ENCODE measurements at places on chromosomes 13 and 19.
A peak's percentile ranks its signal among the peaks of the same experiment; 100 is the strongest.

DNA sequence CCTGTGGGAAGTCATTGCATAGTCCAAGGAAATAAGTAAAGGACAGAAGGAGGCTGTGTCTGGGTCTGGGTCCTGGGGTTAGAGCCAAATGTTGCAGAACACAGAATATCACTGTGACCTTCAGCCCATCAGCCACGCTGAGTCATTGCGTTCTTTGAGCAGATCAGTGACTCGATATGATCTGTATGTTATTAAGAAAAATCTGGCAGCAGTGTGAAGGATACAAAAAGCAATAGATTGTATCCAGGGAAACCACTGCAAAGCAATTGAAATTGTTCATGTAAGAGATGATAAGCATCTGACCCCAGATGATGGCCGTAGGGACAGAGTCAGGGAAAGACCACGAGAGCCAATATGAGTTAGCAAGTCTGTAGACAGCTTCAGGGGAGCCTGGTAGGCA is 1575.1 kb upstream of the SLC10A2 start:
- no peak for DNase-seq

DNA sequence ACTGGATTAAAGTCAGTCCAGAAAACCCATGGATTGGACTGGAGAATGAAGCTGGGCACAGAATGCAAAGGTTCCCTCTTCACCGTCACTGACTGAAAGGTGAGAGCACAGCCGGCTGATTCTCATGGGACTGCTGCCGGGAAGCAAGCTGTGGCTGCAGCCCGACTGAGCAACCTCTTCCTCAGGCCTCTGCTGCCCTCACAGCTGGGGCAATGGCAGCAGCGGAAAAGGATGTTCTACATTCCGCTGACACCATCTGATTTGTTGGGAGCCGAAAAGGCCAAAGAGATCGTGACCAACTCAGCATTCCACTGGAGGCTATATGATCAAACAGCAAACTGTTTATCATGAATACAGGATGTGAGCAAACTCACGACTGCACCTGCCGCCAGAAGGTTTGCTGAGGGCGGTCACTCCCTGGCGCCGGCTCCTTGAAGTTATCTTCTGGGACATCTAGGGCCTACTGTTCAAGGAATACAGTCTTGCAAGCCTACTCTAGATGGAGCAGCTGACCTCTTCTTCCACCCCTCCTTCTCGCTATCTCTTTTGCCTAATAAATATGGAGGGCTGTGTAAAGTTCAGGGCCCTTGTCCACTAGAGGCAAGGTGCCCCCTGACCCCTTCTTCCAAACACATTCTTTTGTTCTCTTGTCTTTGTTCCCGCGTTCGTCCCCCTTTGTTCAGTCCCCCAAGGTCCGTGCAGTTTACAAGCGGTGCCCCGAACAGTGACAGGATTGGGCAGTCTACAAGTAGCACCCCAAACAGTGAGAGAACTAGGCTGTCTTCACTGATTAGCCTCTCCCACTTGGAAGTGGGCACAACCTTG is 19.6 kb upstream of the SIGLEC6 start:
- DNase-seq = no peak

GRCh38 chr13:28128926-28129325 is 9.4 kb upstream of the PAN3 start:
- DNase-seq = no peak

DNA sequence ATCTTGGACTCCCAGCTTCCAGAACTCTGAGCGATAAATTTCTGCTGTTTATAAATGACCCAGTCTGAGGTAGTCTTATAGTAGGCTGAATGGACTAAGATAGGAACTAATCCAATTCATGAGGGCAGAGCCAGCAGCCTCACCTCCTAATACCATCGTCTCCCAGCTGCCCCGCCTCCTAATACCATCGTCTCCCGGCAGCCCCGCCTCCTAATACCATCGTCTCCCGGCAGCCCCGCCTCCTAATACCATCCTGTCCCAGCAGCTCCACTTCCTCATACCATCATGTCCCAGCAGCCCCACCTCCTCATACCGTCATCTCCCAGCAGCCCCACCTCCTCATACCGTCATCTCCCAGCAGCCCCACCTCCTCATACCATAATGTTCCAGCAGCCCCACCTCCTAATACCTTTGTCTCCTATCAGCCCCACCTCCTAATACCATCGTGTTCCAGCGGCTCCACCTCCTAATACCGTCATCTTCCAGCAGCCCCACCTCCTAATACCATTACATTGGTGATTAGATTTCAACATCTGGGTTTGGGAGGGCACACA is 2.4 kb upstream of the ARGLU1 start:
- peak; percentile 70 for DNase-seq

DNA sequence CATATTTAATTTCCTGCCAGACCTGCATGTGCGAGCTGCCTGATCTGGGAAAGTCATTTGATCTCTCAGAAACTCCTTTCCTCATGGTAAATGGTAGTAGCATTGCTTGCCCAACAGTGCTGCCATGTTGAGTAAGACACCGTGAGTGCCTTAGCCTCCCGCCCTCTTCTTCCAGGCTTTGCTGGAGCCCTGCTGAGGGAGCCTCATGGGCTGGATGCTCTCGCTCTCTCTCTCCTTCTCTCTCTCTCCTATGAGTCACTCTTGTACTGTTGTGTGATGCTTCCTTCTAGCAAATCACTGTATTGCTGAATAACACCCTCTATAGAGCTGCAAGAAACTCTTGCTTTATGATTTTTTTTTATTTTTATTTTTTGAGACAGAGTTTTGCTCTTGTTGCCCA is 365.5 kb downstream of the UQCRFS1 start:
- DNase-seq = no peak

- DNase-seq = no peak
These were observed 82.6 kb downstream of the PCDH9 start for GRCh38 chr13:67147342-67148133.

DNA sequence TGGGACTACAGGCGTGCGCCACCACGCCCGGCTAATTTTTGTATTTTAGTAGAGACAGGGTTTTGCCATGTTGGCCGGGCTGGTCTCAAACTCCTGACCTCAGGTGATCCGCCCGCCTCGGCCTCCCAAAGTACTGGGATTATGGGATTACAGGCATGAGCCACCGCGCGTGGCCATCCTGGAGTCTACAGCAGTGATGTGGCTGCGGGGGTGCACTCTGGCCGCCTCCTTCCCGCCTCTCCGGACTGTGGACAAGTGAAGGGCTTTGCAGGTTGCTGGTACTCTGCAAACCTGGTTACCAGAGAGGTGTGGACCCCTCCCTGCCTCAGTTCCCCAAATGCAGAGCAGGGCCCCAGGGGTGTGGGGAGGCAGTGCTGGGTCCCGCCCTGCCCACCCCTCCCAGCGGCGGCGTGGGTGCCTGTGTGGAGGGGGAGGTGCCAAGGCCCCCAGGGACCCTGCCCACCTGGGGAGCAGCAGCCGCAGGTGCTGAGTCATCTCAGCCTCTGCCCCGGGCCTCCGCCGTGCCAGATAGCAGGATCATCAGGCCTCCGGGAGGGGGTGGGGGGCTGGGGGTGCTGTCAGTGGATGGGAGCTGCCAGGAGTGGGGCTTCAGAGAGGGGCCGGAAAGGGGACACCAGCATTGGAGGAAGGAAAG is 23.1 kb downstream of the ARID3A start:
- DNase-seq = no peak

GRCh38 chr13:108127406-108127805 is 87.9 kb downstream of the LIG4 start:
- no peak for DNase-seq

- no peak for DNase-seq
These were observed 24.1 kb downstream of the SLC25A30 start for GRCh38 chr13:45393941-45394570.

DNA sequence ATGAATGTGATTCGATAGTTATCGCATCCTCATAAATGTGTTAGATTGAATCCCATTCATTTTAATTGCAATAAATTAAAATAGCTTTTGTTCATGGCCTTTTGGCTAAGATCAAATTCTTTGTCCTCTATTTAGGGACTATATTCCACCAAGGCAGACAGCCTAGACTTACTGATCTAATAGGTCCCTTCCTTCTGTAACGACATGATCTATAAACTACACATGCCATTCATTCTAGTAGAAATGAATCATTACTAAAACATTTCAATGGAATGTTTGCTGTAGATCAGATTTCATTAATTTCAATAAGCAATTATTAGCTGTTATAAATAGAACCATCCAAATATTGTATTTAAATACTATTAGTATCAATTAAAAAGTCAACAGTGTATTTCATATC is 526.6 kb upstream of the KLHL1 start:
- DNase-seq = no peak

Measured in T1000 (cell line).